ENCODE measurements at places on chromosomes 6 and 20.

DNA sequence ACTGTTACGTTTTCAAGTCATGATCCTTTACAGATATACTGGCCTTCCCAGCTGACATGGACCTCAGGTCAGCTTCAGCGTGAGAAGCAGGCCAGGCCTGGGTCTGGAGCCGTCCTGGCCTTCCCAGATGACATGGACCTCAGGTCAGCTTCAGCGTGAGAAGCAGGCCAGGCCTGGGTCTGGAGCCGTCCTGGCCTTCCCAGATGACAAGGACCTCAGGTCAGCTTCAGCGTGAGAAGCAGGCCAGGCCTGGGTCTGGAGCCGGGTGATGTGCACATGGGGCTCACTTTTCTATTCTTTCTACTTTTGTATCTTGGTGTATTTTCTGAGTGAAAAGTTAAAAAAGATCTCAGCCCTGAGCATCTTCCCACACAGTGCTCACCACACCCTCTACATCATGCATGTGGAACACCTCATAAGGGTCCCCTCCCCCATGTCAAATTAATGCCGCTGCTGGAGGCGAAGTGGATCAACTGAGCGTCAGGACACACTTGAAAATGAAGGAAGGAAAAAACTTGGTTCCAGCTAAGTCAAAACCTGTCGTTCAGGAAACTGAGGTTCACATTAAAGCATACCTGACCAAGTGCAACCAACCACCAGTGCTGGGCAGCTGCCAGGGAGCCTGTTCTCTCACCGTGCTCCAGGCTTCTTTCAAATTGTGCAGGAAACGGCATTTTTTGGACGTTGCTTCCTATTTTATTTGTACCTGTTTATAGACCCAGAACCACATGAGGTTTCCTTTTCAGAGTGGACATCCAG is 32.2 kb downstream of the KIF25 start:
- no peak for DNase-seq

DNA sequence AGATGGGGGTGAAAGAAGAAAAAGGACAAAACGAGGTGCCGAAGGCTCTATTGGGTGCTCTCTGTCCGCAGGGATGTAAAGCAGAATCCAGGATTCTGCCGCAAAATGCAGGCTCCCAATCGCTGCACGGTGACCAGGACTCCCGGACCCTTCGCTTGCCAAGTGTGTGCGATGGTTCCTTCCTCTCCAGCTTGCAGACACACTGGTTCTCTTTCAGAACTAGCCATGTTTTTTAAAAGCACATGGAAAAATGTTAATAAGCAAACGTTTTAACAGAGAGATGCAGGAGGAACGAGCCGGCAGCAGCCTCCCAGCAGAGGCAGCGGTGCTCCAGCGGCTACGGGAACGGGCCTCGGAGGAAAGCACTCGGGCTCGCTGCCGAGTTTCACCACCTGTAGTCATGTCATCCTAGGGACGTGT is 59.6 kb downstream of the ZNF831 start:
- no peak for DNase-seq

- no peak for DNase-seq
Observed at GRCh38 chr20:62536871-62537401, 61.1 kb upstream of the GATA5 start.

DNA sequence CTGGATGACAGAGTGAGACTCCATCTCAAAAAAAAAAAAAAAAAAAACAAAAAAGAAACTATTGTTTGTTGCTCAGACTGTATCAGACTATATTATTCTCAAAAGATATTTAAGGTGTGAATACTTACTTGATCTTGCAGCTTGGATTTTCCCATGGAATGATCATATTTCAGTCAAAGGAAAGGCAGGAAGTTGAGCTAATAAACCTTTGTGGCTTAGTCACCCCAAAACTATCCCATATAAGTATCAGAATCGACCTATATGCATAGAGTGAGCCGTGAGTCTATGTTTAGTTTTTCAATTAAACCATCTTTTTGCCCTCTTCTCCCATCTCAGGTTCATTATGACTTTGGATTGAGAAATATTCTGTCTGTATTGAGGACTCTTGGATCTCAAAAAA is 152.6 kb downstream of the DNAH8 start:
- DNase-seq, result no peak

- no peak for DNase-seq
Observed at GRCh38 chr6:22049002-22049401, 247.8 kb downstream of the PRL start.

- DNase-seq, result no peak
Observed at GRCh38 chr20:63908008-63908682, 13.2 kb downstream of the DNAJC5 start.

- DNase-seq, result no peak
Observed at GRCh38 chr6:6569096-6569810, 19.3 kb upstream of the LY86 start.

GRCh38 chr6:168393126-168393870 is 47.7 kb upstream of the SMOC2 start:
- no peak for DNase-seq

DNA sequence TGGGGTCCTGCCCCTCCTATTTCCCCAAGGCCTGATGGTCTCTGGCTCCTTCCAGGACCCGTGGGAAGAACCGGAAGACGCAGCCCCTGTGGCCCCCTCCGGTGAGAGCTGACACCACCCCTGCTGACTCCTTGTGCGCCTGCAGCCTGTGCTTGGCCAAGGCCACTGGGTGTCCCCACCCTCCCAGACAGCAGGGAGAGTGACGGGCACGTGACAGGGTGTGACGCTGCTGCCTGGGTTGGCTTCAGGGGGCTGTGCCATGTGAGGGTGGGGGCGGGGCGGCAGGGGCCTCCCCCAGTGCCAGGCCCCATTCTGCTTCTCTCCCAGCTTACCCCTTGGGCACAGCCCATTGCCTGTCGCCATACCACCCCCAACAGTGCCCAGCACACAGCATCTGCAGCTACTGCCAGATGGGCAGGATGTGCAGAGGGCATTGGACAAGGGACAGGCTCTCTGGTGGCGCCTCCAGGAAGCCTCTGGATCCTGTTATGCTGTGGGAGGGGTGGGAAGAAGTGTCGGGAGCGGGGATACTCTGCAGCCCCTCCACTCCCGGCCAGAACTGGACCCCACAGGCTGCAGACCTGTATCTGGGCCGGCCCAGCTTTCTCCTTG is 2.9 kb downstream of the BIRC7 start:
- DNase-seq, result no peak

DNA sequence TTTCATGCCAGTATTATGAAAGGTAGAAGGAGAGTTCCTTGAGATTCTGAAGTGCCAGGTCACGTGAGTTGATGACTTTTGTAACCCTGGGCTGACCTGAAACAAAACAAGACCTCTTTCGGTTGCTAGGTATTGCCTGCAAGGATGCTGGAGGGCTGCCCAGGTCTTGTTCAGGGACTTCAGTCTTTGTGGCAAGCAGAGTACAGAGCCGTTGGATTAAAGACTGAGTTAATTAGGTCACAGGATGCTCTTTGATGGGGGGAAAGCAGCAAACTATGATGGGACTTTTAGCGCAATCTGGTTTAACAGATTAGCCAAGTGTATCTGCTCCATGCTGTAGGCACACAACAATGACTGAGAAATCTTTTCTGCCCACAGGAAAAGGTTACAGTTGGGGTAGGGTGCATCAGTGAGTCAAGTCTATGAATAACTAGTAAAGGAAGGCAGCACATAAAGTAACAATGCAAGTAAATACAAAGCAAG is 12.8 kb upstream of the ELOVL5 start:
- DNase-seq, result peak; percentile 86

All from CD4-positive, alpha-beta T cell treated with Interleukin-12 subunit alpha and Interleukin-12 subunit beta, for 1 hour (primary cell).